Neural crest cell (in vitro differentiated cells): ENCODE measurements at places on chromosomes 7 and 10.

DNA sequence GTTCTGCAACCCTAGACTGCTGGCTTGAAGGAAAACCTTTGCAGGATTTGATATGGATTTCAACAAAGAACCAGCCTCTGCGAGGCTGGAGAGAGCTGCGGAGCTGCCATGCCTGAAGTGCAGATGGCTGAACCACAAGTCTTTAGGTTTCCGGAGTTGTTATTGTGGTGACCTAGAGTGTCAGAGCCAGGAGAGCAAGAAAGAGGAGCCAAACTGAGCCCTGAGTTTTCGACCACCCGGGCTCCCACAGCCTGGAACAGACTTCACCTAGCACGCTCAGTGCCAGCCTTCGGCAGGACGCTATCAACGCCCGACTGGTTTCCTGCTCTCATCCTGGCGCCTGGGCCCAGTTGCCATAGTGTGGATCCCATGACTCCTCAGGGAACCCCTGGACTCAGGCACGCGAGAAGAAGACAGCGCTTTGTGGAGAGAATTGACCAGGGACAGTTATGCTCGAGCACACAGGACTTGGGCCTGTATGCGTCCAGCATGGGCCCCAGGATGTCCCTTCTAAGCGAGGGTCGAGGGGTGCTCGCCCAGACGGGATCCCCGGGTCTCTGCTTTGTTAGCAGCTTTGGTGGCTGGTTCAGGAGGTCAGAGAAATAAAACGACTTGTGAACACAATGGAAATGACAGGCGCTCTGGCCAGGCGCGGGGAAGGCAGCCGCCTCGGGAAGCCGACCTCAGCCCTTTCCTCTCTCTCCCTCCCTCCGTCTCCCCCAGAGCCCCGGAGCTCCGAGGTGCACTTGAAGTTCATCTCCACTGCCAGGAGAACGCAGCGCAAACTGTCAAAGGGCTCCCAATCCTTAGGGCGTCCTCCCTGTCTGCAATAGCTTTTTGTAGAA is 1.8 kb upstream of the GAD2 start:
- DNase-seq: peak; percentile 9

DNA sequence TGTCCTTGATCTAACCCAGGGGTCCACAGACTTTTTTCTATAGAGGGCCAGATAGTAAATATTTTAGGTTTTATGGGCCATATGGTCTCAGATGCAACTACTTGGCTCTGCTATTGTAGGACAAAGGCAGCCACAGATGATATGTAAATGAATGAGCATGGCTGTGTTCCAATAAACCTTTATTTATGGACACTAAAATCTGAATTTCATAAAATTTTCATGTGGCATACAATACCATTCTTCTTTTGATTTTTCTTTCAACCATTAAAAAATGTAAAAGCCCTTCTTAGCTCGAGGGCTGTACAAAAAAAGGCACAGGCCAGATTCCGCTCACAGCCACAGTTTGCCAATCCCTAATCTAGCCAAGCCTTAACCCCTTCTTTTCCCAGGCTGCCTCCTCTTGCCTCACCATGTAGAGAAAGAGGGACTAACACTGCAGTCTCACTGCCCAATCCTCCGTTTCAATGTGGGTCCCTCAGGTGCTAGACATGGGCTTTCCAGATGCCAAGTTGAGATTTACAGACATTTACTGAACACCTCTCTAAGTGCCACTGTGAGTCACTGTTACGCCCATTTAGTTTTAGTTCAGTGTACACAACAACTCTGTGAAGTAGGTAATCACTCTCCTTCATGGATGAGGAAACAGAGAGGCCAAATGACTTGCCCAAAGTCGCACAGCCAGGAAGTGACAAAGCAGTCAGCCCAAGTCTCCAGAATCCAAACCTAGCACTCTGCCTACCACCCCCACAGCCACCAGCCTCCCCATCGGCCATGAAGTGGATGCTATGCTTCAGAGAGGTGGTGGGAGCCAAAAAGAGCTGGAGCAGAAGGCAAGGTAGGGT is 132.6 kb upstream of the PDLIM1 start:
- no peak for DNase-seq

- DNase-seq: no peak
These were observed 12.1 kb upstream of the SNX13 start for GRCh38 chr7:17952387-17952786.

DNA sequence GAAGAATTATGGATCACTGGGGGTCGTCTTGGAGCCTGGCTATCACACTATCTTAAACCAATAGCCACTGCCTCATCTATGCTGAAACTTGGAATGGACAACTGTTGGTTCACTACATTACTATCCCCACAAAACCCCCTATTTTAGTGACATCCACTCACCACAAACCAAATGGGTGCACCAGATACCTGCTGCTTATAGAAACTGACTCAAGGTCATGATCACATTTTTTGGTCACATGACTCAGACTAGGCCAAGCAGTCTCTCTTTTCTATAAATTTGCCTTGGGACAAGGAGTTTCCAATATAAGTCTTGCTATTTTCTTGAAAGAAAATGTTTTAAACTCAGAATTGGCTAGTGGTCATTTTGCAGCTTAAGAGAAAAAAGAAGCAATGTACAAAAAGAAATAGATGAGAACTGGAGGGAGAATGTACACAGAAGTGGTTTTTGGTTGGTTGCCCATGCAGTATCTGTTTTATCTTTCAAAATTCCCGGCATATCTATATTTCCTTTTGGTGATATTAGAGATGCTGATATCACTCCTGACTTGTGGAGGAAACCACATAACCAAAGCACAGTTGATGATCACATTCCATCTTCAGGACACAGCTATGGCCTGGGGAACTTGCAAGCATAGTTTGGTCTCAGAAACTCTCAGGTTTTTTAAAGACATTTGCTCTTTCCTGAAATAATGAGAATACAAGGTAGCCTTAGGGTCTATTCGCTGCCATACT is 85.2 kb upstream of the CACNA2D1 start:
- DNase-seq: no peak

DNA sequence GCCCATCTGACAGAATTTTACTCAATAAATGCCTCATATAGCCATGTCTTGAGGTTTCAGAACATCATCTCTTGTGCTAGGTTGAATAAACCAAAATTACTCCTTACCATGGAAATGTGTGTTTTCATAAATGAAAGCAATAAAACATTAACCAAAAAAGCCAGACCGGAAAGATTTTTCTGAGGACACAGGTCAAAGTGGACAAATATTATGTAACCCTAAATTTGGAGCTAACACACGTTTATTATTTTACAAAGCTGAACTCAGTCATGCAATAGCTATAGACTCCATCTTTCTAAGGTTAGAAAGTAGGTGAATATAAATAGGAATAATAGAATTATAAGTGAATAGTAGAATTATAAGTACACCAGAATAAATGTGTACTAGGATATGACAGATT is 269.1 kb downstream of the TSPAN12 start:
- DNase-seq: no peak

DNA sequence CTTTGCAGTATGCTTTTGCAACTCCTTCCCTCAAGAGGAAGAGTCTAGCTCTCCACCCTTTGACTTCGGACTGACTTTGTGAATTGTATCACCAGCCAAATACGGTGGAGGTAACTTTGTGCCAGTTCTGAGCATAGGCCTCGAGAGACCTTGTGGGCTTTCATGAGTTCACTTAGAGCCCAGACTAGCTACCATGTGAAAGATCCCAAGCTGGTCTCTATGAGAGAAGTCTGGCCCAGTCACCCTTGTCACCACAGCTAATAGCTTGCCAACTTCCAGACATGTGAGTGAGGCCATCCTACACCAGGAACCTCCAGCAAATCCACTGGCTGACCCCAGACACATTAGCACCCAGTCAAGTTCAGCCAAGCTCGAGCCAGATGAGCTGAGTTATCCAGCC is 72.2 kb upstream of the EXOC4 start:
- no peak for DNase-seq

GRCh38 chr10:3287572-3288445 is 115.2 kb upstream of the PITRM1 start:
- DNase-seq: no peak

GRCh38 chr10:69839696-69840345 is 38.1 kb downstream of the COL13A1 start:
- no peak for DNase-seq

DNA sequence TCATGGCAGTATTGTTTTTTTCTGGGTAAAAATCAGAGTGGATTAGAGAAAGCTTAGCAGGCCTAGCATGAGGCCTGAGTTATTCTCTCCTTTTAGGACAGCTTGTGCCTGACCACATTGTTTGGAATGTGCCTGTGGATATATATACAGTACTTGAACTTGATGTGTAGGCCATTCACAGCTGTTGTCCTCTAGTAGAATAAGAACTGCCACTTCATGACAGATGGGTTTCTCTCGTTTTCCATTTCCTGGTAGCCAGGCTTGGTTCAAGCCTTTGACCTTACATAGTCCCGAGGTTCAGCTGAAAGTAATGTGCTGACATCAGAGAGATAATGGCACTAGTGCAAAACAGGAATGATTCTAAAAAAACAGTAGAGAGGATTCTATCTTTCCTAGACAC is 473.9 kb downstream of the AUTS2 start:
- DNase-seq: no peak

GRCh38 chr7:31175672-31176071 is 123.6 kb downstream of the ADCYAP1R1 start:
- no peak for DNase-seq

DNA sequence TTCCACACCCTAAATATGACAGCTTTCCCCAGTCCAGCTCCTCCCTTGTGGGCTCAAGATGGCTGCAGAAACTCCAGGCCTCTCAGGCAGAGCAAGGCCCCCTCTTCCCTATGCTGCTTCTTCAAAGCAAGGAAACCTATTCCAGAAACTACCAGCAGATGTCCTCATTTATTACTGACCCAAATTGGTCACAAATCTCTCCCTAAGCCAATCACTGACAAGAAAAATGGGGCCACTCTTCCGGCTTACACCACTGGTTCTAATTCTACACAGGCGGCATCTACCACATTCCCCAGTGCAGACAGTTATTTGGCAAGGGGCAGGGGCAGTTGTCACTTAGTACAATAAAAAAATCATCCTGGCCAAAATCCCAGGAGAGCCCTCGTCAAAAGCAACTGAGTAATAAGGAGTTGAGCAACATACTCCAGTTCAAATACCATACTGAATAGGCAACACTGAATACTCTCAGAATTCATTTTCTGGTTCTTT is 150.4 kb downstream of the SFMBT2 start:
- no peak for DNase-seq

GRCh38 chr10:62268027-62268398 is 631 bp downstream of the RTKN2 start:
- DNase-seq: peak; percentile 14

- DNase-seq: no peak
These were observed 55.1 kb downstream of the CUBN start for GRCh38 chr10:17074541-17074847.

DNA sequence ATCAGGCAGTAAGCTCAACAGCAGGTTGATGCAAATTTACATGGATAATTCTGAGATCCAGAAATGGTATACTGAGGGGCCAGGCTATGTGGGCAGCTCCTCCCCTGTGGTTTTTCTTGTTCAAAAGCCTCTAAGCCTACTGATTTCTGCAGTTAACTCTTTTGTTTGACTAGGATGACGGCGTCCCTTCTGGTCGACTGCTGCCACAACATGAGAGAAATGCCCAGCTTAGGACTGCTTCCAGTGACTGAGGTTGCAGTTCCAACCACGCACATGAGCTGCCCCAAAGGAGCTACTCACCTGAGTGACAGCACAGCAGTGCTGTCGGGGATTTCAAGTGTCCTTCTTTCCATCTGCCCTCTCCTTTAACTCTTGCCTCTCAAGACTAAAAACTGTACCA is 973.0 kb upstream of the GHITM start:
- peak; percentile 15 for DNase-seq

DNA sequence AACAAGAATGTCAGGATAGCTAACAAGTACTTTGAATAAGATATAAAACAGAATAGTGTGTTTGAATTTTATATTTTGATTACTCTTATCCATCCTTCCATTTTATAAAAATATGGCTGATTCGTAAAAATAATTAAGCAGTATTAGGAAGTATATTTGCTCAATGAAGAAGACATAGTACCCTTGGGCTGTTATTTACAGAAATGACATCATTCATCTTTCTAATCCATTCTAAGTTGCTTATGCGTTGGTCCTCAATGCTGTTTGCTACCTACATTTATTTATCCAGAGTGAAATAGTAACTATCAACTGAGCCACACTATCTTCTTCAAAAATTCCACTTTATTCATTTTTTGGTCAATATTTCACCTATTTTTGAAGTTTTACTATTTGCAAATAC is 2.1 kb upstream of the ZNF804B start:
- no peak for DNase-seq

- no peak for DNase-seq
These were observed 60.0 kb downstream of the DLG5 start for GRCh38 chr10:77866598-77866997.

DNA sequence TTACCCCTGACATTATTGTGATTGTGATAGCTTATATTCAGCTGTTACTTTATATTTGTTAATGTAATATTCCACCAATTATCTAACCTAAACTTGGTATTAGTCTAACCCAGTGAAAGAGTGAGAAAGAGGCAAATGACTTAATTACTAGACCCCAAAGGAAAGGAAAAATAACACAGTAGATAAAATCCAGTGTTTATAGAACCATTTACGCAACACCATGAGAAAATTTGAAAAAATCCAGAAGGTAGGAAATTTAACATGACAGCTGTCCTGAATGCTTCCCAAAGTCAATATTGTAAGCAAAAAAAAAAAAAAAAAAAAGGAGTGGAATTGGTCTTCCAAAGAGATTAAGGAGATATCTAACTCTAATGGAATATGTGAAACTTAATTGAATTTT is 741.5 kb upstream of the GHITM start:
- no peak for DNase-seq
